ENCODE measurements at places on chromosomes 12 and 14.
A peak's percentile ranks its signal among the peaks of the same experiment; 100 is the strongest.

DNA sequence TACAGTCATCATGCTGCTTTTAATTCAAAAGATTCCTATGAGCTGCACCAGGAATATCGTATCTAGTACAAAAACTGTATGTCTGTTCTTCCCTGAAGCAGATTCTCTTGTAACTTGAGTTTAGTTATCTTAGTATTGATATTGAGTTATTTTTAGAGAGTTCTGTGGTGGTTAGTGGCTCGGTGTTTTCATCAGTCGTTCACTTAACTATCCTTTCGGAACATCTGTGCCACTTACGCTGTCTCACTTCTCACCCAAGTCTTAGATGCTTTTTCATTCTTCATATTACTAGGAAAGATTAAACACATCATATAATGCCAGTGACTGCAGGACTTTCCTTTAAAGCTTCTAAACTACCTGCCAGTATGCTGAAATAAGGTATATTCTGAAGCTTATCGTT lies 251.0 kb downstream of the FBXL14 start:
- no peak for DNase-seq

- DNase-seq: no peak
Measured at GRCh38 chr14:100476012-100476822, 111.0 kb downstream of the BEGAIN start.

DNA sequence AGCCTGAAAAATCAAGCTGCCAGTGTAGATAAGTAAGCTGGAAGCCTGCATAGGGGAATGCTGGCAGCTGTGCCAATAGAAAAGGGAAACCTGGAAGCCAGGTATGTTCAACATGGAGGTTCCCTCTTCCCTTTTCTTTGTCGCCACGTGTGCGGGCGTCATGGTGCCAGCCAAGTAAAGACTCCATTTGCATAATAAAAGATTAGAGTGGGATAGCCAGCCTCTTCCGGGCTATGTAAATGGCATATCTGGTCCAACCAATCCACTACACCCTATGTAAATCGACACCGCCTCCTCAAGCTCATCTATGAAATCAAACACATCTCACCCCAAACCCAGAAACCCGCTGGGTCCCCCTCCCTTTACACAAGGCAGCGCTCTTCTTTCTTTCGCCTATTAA lies 5.6 kb upstream of the ADGRD1 start:
- DNase-seq: no peak

- DNase-seq: peak; percentile 28
Measured at GRCh38 chr12:51678086-51678724, 87.2 kb downstream of the SCN8A start.

- DNase-seq: peak; percentile 80
Measured at GRCh38 chr12:108629824-108630476, 3.7 kb downstream of the SELPLG start.

DNA sequence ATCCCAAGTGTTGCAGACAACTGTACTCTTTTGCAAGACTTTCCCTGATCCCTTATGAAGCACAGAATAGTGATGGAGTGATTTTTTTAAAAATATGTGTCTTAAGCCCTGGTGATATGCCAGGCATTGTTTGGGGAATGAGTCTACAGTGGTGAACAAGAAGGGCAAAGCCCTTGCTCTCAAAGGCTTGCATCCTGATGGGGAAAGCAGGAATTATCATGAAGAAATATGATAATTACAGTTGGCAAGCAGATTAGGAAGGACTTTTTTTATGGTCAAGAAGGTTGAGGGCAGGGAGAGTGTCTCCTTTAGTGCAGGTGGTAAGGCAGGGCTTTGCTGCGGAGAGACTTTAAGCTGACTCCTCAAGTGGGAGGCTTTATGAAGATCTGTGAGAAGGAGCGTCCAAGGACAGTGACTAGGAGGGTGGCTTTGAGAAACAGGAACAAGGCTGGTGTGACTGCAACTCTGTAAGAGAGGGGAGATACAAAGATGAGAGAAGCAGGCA lies 100.2 kb downstream of the SYNE2 start:
- no peak for DNase-seq

GRCh38 chr14:89164168-89165073 lies 252.6 kb downstream of the FOXN3 start:
- no peak for DNase-seq

GRCh38 chr12:106048676-106049075 lies 90.1 kb downstream of the NUAK1 start:
- DNase-seq: no peak

- no peak for DNase-seq
Measured at GRCh38 chr14:57182760-57183503, 85.8 kb downstream of the EXOC5 start.

GRCh38 chr14:21106176-21106497 lies 5.3 kb downstream of the TMEM253 start:
- no peak for DNase-seq

GRCh38 chr14:31955936-31956579 lies 121.0 kb upstream of the ARHGAP5 start:
- no peak for DNase-seq

- DNase-seq: no peak
Measured at GRCh38 chr12:121974026-121974985, 47.4 kb upstream of the BCL7A start.

- DNase-seq: no peak
Measured at GRCh38 chr12:108046650-108047049, 82.4 kb upstream of the WSCD2 start.

DNA sequence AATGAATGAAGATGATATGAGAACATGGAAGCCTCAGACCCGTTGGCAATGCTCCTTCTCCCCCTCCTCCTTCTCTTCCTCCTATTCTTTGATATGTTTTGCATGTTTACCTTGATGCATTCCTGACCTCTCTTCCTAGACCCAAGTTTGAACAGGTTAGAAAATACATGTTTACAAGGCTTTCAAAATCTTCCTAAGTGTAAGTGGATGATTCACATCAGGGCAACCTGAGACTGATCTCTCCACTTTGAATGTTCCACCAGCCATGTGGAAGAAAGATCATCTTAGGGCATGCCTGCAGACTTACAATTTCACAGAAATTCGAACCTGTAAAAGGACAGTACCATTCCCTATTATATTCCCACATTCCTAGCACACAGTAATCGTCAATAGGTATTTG lies 18.0 kb upstream of the LDHB start:
- no peak for DNase-seq

- no peak for DNase-seq
Measured at GRCh38 chr12:49028666-49029275, 10.2 kb upstream of the PRKAG1 start.

DNA sequence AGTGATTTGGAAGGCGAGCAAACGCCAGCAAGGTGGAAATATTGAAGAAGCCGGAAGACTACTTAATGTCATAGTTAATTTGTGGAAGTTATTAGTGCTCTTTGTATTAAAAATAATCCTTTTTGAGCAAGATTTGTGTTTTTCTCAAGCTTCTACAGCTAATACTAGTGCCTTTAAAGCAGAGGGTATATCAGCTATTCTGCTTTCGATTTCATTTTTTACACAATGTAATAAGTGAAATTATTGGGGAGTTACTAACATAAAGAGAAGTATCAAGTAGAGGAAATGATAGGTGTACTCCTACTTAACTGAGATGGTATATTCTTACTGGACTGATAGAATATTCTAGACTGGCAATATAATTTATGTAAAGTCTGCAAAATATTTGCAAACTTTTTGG lies 392.4 kb upstream of the DCN start:
- DNase-seq: no peak

DNA sequence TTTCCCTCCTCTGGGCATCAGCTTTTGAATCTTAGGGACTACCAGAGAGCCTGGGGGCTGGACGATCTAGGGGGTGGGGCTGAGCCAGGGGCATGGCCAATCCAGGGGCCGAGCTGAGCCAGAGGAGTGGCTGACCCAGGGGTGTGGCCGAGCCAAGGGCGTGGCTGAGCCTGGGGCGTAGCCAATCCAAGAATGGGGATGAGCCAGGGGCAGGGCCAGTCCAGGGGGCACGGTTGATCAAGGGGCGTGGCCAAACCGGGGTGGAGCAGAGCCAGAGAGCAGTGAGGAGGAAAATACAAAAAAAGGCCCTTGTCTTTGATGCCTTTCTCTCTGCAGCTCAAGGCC lies 219.3 kb upstream of the NOS1 start:
- no peak for DNase-seq

DNA sequence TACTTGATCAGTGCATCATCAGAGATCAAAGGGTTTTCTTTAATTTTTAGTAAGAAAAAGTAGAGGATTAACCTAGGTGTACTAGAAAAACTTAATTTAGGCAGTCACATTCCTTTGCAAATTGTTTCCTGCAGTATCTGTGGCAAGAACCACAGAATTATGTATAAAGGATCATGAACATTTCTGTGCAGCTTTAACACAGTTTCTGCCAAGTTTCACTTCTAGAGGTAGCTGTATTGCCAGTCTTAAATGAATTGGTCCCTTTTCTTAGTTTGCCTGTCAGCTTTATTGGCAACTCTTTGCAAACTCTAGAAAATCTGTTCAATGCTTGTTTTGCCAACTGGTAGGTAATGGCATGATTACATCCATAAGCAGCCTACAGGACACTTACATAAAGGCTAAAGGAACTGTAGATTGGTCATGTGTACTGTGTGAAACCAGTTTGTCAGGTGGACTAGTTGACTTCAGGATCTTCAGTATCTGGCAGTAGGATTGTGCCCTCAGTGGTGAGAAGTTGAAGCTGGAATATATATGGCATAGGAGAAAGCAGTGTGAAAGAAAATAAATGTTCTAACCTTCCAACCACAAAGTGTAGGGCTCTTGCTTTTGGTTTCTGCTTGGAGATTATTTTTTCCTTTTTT lies 75.9 kb downstream of the TTLL5 start:
- no peak for DNase-seq

DNA sequence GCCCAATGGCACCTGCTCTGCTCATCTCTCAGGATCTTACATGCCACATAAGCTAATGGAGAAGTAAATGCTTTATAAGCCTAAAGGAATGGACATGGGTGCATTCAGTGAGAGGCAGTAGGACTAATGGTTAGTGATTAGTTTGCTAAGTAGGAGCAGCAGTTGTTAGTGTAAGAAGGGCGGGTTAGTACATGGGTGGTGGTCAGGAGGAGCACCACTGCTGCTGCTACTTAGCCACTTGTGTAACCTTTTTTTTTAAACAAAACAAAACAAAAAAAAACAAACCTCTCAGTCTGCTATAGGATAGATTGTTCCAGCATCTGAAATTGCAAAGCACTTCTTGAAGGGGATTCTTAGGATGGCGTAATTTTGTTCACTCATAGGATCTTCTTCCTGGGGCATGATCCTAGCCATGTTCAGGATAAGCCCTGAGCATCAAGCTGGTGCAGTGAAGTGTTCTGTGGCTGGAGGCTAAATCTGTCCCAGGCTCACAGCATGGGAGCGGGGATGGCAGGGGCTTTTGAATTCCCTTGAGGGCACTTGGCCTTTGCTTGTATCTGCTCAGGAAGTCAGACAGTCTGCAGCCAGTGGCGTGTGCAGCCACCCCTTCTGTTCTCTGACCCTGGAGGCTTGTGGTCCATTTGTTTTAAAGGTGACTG lies 63.6 kb downstream of the CHST11 start:
- no peak for DNase-seq

DNA sequence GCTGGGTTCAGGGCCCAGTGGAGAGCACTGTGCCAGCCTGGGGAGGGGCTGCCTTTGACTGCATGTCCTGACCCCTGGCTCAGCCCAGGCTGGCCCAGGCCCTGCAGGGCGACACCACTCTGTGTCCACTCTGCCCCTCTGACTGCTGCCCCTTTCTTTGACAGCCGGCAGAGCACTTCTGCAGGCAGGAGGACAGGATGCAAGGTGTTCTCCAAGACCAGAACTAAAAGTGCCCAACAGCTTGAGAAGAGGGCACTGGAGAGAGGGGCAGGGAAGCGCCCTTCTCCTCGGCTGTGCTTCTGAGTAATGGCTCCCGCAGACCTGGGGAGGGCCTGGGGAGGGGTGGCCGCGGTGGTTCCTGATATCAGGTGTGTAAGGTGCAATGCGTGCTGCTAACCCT lies 72.7 kb downstream of the WDR20 start:
- no peak for DNase-seq

GRCh38 chr12:49089821-49090773 lies 4.5 kb downstream of the DHH start:
- DNase-seq: peak; percentile 63

GRCh38 chr12:19239616-19240234 lies 110.2 kb downstream of the PLEKHA5 start:
- no peak for DNase-seq

GRCh38 chr14:31508135-31508534 lies 20.3 kb upstream of the GPR33 start:
- DNase-seq: no peak

DNA sequence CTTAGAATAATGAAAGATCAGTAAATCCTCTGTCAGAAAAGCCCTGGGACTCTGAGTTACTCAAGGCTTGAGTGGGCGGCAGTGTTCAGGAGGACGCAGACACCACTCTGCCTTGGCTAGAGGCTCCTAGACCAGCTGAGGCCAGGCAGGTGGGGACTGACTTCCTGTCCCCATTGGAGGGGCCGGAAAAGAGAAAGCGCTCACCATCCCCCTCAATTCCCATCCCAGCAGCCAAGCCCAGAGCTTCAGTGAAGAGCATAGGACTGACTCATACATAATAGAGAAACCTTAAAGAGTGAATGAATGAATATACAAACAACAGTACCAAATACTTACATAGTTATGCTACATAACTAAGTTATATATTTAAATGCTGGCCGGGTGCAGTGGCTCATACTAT lies 62.0 kb downstream of the PLEKHG7 start:
- DNase-seq: no peak

DNA sequence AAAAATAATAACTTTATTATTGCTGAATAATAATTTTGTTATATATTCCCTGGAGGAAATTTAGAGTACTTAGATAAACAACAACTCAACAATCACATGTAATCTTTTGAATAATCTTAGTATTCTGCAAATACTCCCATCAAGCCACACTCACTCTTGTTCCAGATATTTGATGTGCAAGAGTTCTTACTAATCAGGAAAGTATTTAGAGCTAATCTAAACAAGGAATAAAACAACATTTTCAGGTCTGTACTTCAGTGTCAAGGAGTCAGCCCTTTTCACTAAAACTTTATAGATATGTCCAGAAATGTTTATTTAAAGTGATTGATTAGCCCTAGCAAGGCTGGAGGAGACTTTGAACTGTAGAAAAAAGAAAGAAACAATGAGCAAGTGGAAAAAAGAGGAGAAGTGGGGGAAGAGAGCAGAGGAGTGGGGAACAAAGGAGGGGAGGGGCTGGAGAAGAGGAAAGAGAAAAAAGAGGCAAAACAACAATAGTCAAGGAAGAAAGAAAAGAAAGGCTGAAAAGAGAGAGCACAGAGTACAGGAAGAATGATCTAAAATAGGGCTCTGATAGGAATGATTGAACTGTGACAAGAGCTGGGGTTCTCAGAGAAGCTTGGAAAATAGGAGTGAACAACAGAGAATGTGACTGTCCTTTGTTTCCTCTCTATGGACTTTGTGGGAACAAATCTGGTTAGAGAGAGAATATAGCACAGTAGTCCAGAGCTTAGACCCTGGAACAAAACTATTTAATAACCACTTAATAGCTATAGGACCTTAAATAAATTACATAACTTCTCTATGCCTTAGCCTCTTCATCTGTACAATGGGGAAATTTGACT lies 238.7 kb downstream of the AKAP6 start:
- DNase-seq: no peak
